ENCODE measurements at places on chromosomes 3 and 15. TPM values are rescaled to one million over a fixed set of nuclear protein-coding genes. Genes with fewer than 3 reads are reported as not detected.

GRCh38 chr3:65894126-65894525 lies 144.6 kb downstream of the MAGI1 start:
- DNase-seq, result no peak

- no peak for DNase-seq
Observed at GRCh38 chr3:83649692-83650091, 1309.1 kb upstream of the CADM2 start.

DNA sequence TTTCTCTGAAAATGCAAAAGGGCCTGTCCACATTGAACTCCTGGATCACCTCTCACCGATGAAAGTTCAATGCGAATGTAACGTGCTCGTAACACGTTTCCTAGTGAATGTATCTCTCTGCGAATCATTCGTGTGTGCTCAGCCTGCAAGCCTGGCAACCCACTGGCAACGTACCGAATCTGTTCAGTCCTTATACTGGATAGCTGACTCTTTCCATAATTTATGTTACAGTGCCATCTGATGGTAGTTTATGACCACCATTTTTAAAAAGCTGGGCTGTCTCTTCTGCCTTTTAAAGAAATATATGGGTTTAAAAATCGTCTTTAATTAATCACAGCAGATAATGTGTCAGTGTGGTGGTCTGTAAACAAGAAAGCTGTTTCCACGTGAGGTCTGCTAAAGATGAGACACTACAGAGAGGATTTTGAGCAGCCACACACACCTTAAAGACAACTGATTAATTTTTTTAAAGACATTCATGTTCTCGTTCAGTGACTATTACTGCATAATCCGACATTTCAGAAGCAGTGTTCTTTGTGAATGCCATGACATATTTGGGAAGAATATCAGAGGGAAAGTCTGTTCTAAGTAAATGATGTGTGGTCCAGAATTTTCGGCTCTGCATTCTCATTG lies 69.4 kb upstream of the FOXP1 start:
- peak; percentile 66 for DNase-seq

GRCh38 chr3:110391640-110392395 lies 679.8 kb upstream of the NECTIN3 start:
- no peak for DNase-seq

DNA sequence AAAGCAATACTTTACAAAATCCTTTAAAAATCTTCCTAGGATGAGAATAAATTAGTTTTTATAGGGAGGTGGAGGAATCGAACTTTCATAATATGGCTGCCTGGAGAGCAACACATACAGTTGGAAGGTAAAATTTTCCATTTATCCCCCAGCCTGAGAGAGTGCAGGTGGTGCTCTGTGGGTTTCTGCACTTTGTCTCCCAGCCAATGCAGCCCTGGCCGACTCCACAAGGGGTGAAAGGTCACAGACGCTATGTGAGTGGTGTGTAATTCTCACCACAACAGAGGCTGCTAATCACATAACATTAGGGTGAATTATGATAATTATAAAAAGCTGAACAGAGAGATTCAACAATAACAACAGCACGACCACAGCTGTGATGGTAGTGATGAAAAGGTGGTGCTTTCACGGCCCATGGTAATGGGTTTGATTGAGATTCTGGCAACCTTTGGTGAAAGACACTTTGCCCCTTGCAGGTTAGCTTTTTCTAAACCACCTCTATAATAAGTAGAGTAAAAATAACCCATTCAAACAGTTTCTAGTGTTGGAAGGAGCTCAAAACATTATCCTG lies 30.1 kb upstream of the NANOGP8 start:
- peak; percentile 24 for DNase-seq

- DNase-seq, result no peak
Observed at GRCh38 chr3:60010781-60011180, 961.0 kb upstream of the CFAP20DC start.

DNA sequence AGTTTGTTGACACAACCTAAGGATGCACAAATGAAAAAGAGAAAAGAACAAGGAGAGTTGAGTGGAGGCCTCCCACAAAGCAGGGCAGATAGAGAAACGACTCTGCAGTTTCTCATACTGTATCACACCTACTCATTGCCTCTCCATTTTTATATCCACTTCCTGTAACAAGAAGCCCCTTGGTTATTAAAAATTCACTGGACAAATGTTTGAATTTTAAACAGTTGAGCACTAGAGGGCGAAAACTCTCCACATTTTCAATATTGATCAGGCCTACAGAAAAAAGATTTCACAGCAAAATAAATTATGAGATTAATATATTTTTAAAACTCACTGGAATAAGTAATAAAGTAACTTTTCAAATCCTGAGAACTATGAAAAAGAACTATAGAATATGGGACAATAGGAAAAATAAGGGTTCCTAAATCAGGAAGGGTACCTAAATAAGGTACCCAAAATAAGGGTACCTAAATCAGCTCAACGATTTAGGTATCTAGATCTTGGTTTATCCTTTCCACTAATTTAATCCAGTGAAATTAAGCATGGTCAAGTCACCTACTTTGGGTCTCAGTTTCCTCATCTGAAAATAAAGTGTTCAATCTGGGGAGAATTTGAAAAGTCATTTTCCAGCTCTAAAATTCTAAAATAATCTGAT lies 47.0 kb upstream of the PPIB start:
- no peak for DNase-seq

DNA sequence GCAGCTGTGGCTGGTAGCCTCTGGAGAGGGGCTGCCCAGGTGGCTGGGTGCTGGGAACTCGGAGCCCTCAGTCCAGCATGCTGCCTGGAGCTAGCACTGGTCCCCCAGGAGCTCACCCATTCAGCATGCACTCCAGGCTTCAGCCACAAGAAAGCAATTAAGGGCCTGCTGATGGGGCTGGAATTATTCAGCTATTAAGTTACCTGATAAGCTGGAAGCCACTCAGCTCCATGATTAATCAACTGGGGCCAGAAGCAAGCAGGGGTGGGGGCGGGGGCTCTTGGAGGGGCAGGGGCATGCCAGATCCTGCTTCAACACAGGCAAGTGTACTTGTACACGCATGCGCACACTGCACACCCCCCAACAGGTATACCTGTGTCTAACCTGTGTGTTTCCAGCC lies 22.1 kb upstream of the TMEM115 start:
- DNase-seq, result no peak

- DNase-seq, result no peak
Observed at GRCh38 chr15:51878446-51879386, 49.3 kb downstream of the TMOD3 start.

DNA sequence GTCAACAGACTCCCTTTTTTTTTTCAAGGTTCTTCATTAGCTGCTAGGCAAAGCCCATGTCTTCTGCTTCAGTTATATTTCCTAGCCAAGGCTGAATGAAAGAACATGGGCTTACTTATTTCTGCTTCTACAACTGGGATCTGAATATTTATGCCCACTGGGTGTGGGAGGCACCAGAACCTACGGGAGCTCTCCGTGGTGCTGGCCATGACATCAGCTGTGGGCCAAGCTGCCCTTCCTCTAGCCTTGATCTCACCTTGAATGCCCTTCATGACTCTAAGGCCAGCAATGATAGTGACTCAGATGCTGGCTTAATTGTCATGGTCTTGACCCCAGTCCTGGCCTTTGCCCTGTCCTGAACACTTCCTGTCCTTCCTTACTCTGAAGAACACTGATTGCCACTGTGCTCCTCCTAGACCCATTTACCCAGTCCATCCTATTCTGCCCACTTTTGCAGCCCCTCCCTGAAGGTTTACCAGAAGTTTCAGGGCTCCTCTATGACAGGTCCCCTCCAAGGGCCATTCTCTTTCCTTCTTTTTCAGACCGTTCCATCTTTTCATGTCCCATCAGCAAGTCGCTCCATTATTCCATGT lies 32.8 kb upstream of the PRR20G start:
- peak; percentile 52 for DNase-seq

DNA sequence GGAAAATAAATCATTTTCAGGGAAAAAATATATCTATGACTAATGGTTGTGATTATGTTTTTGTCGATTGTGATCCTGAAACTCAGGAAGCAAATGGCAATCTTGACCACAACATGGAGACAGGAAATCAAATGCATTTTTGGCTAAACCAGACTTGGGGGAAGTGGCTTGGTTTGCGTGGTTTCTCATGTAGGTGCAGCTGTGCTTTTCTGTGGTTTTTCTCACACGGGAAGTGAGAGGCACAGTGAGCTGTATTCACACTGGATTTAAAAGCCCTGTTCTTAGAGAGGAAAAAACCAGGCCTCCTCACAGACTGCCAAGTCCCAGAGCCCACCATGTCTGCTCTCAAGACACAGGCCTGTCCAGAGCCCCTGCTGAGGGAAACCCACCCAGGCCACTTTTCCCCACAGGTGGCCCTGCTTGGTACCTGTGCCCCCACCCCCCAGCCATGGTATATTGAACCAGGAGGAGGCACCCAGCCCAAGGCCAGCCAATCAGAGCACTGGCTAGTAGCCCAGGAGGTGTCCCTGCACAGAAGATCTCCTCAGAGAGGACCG lies 46.1 kb downstream of the BTD start:
- DNase-seq, result no peak

- no peak for DNase-seq
Observed at GRCh38 chr3:42836150-42837123, 27.2 kb downstream of the ACKR2 start.

GRCh38 chr3:27176256-27176655 lies 192.9 kb downstream of the NEK10 start:
- DNase-seq, result no peak

DNA sequence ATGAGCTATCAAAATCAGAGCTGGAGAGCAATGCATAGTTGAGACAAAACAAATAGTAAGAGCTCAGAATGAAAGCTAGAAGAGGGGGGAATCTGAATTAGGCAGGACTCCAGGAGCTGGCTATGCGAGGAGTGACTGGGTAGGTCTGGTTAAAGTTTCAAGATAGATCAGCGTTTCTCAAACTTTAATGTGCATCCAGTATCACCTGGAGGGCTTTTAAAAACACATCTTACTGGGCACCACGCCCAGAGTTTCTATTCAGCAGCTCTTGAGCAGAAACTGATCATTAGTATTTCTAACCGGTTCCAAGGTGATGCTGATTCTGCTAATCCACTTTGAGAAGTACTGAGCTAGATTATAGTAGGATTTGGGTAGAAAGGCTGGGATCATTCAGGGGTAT lies 96.2 kb upstream of the ACP3 start:
- DNase-seq, result no peak

- DNase-seq, result no peak
Observed at GRCh38 chr3:151124476-151124875, 39.0 kb downstream of the MED12L start.

- no peak for DNase-seq
Observed at GRCh38 chr3:183460081-183461055, 31.9 kb upstream of the MCF2L2 start.

- no peak for DNase-seq
Observed at GRCh38 chr3:186823386-186823785, 17.1 kb upstream of the RFC4 start.

DNA sequence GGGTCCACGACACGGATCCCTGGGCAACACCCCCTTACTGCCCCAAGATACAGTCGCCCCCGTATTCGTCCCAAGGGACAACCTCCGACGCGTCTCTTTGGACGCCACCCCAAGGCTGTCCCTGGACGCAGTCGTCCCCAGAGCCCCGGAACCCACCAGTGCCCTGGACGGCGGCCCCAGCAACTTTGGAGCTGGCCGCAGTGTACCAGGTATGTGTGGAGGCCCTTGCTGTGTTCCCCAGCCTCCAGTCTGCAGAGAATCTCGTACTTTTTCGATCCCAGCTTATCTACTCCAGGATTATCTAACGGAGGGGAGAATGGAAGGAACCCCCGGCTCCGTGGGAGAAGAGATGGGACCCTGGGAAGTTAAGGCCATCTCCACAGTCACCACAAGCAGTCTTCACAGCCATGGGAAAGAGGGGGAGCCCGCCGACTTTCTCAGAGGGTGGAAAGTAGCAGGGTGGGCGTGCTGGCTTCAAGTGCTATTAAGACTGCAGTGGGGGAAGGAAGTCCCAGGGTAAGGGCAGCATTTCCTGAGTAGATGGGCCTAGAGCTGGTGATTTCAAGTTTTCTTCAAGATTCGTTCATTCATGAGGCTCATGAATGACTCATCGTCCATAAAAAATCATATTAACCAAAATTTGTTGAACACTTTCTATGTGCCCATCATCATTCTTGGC lies 1.1 kb downstream of the MESP2 start:
- DNase-seq, result no peak

DNA sequence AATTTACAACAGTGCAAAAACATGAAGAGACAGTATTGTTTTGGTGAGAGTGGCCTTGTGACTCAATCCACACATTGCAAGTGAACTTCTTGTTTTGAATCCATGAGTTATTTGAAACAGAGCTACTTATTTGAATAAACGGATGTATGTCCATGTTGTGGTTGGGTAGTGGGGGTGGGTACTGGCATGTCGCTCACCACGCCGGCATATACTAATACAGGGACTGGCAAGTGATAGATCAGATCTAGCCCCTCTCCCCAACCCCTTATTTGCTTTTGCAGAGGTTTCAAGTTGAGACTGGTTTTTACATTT lies 83.8 kb downstream of the EDEM1 start:
- no peak for DNase-seq

- DNase-seq, result no peak
Observed at GRCh38 chr15:47460795-47461573, 256.3 kb upstream of the SEMA6D start.

DNA sequence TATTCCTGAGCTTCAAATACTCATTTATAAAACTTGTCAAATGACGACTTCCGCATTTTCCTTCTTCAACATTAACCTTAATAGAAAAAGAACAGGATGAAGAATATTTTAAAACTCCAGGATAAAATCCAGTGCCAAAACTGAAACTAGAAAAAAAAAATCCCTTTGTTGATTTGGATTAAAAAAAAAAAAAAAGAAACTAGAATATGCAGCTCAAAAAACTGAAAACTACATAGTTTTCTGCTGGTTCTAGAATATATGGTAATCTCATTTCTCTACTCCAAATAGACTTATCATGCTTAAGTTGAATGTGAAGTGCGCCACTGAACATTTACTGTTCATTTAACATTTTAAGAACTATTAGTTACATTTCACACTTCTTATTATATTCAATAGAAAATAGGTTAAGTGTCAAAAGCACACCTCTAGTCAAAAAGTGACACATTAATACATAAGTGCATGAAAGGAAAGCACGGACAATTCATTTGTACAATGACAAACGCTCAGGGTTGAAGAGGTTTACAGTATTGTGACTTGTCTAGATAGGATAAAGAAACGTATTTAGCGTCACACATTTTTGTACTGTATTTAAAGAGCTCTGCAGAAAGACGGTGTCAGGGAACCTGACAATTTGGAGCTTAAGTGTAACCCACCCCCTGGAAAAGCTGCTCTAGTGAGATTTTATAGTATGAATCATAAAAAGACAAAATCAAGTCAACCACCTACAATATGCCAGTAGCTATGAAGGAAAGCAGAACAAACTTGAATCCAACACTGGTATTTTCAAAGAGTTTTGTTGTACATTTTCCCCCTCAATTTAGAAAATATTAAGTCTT lies 5.8 kb downstream of the TRA2B start:
- DNase-seq, result no peak

The ETV5 gene
- total RNA-seq, result 16.3 TPM

The CDHR4 gene
- total RNA-seq, result 0.12 TPM

The IL5RA gene
- total RNA-seq, result not detected

The PRTG gene
- total RNA-seq, result 508 TPM

The XYLB gene
- total RNA-seq, result 2.1 TPM
